ENCODE measurements at places on chromosomes 3 and 15.
A peak's percentile ranks its signal among the peaks of the same experiment; 100 is the strongest.

- DNase-seq: no peak
Observed at GRCh38 chr3:25153561-25153960, 274.5 kb upstream of the RARB start.

DNA sequence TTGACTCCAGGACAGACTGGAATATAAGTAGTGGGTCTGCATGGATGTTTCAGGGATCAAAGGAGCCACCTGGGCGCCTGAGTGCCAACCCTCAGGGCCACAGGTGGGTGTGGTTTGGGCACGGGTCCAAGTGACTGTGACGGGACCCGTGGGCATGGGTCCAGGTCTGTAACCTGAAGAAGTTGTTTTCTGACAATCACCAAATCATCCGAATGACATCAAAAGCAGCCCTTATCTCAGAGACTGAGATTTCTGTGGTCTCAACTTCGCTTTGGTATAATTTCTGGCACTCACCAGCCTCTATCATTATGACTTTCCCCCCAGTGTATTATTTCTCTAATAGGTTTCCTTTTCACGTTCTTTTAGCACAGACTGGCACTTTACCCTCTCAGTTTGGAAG lies 24.4 kb downstream of the RLBP1 start:
- no peak for DNase-seq

DNA sequence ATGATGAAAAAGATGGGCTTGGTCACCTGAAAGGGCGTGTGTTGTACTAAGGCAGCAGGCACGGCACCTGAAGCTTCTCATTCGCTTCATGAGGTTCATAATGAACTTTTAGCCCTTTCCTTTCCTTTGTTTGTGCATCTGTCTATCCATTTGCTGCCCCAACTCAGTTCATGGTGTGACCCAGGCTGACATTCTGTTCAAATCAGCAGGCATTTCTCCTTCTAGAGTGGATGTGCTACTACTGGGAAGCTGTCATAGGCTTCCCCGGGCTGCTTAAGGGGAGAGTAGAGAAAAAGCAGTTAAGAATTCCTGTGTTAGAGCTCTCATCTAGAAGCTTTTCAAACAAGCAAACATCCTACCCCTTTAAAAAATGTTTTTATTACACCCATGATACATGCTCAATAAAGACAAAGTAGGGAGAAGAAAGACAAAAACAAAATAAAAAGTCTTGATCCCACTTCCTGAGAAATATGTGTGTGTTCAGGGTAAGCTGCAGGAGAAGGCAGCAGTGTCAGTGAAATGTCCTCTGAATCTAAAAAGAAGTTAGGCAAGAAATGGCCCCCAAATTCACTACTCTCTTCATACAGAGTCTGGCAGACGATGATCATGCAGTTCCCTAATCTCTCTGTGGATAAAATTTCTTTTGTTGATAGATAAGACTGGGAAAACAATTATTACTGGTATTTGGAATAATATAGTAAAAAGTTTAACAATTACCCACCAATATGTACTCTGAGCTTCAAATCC lies 136.9 kb upstream of the PFN2 start:
- no peak for DNase-seq

- no peak for DNase-seq
Observed at GRCh38 chr3:112005091-112005672, 6.5 kb downstream of the TAGLN3 start.

- peak; percentile 27 for DNase-seq
Observed at GRCh38 chr3:38084334-38085310, 45.6 kb downstream of the DLEC1 start.

DNA sequence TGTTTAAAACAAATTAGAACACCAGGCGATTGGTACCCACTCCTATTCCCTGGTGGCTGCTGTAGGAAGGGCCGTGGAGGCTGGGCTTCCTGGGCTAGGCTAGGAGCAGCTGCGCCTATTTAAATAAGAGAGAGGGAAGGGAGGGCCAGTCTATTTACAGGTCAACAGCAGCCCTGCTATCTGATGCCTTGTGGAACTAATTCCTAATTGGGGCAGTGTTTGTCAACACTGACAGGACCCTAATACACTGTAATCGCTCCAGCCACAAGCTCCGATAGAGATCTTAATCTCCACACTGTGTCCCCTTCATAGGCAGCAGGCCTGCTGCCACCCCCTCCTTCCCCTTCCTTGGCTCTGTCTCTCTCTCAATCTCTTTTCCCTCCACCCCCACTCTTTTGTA lies 116.9 kb upstream of the SOX14 start:
- no peak for DNase-seq

DNA sequence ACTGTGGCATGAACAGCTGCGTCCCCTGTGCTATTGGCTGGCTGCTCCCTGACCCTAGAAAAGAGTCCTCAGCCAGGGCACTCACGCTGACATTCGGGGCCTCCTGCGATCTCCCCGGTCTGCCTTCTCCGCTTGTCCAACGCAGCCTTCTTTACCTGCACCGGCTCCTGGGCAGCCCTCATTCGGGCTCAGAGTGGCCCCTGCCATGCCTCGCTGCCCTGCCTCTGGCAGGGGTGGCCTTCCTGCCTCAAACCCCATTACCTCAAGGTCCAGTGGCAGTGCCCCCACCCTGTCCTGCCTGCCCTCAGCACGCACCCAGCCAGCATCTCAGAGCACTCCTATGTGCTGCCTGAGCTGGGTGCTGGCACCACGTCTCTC lies 86.5 kb downstream of the TBC1D2B start:
- no peak for DNase-seq

GRCh38 chr3:4409415-4409814 lies 57.7 kb downstream of the SUMF1 start:
- DNase-seq: no peak

GRCh38 chr15:41669701-41670100 lies 9.5 kb downstream of the MGA start:
- no peak for DNase-seq

- no peak for DNase-seq
Observed at GRCh38 chr3:108223928-108224327, 1.7 kb upstream of the IFT57 start.

DNA sequence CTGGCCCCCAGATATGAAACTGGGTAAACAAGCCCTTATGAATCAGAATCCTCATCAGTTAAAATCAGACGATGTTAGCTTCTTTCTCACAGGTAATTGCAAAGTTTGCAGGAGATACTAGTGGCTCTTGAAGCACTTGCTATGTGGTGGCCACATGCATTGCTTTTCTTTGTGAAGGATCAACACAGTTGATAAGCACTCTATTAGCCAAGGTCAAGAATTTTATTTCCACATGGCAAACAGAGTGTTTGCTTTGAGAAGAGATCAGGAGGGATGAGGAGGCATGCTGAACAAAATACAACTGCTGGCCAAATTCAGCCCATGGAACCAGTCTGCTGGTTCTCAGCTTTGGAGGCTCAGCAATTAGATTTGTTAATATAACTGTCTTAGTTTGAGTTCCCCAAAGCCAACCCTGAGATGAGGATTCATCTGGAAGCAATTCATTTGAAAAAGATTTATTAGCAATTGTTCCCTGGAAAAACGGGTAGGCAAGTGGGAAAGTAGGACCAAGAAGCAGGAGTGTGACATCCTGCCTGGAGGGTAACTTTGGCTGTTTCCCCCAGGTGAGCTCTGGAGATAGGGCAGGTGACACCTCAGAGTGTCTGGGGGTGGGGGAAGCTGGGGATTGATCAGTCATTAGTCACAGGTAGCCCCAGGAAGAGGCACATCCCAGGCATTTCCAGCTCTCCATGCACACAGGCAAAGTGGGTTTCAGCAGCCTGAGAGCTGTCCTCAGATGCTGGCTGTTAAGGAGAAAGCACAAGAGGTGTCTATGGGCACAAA lies 180.3 kb downstream of the ABHD5 start:
- DNase-seq: no peak

GRCh38 chr3:122739172-122739571 lies 54.5 kb downstream of the HSPBAP1 start:
- DNase-seq: no peak

DNA sequence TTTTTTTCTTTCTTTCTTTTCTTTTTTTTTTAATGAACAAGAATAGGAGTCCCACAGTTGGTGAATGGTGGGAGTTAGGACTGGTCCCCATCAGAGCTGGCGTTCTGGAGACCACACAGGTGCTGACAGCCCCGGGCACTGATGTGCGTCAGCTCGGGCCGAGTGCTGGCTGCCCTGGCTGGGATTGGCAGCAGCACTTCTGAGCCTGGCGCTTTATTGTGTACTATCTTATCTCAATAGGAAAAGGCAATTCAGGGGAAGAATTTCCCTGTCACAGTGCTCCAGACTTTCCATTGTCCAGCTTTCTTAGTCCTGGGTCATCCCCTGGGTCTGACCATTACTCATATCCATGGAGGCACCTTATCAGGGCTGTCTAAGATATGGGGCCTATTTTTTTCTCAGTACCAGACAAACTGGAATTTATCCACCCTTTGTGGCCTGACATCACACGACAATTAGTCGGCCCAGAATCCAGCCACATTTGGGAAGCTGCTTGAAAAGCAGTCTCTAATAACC lies 54.1 kb downstream of the TMEM44 start:
- no peak for DNase-seq

DNA sequence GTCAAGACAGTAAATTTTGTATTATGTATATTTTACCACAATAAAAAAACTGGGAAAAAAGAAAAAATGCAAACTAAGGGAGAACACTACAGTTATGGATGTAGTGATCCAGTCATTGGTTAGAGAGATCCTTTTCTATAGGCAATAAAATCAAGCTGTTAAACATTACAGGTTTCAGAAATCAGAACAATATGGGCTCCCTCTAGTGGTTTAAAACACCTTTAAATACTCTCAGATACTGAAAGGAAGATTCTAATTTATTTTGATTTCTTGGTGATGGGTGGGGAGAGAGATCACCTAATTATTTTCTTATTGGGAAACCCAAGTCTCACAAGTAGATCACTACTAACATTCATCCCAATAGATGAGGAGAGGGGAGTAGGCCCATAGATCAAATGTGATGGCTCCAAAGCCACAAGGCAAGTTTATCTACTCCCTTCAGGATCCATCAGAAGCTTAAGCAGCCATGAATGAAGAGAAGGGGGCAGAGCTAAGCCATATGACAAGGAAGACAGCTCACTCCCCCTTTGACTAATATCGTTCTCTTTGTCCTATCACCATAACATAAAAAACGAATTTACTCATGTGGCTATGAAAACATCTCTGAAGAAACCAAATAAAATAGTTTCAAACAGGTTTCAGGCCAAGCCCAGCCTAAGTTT lies 118.6 kb downstream of the ANO10 start:
- no peak for DNase-seq

GRCh38 chr3:122988508-122988907 lies 39.1 kb downstream of the SEMA5B start:
- DNase-seq: no peak

GRCh38 chr15:75732177-75732808 lies 19.6 kb upstream of the CSPG4 start:
- DNase-seq: no peak
